ENCODE measurements at places on chromosomes 2 and 18.

DNA sequence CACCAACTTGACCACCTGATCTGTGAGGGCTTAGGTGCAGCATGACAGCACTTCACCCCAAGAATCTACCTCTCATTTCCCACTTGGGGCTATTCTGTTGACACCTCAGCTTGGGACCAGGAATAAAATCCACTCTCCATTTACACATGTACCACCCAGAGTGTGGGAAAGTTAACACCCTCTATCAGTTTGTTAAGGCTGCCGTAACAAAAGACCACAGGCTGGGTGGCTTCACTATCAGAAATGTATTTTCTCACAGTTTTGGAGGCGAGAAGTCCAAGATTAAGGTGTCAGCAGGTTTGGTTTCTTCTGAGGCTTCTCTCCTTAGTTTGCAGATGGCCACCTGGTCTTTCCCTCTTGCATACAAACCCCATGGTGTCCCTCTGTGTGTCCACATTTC, 277.7 kb upstream of the ERBB4 start:
- no peak for DNase-seq

- DNase-seq, result no peak
Observed at GRCh38 chr2:98869870-98870269, 66.2 kb downstream of the CRACDL start.

DNA sequence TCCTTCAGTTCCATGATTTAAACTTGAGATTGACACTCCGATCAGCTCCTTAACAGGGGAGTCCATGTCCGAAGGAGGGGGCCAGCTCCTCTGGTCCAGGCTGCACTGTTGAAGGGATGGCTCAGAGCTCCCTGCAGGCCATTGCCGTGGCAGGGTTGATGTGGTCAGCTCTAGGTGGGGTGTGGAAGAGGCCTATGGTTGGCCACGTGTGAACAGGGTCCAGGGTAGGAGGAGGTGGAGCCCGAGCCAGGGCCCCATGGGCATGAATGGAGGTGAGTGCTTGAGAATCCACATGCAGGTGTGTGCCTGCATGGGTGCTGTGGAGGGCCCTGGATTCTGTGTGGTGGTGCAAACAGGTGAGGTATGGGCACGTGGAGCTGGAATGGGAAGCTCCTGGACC, 1.1 kb downstream of the SPEG start:
- no peak for DNase-seq

DNA sequence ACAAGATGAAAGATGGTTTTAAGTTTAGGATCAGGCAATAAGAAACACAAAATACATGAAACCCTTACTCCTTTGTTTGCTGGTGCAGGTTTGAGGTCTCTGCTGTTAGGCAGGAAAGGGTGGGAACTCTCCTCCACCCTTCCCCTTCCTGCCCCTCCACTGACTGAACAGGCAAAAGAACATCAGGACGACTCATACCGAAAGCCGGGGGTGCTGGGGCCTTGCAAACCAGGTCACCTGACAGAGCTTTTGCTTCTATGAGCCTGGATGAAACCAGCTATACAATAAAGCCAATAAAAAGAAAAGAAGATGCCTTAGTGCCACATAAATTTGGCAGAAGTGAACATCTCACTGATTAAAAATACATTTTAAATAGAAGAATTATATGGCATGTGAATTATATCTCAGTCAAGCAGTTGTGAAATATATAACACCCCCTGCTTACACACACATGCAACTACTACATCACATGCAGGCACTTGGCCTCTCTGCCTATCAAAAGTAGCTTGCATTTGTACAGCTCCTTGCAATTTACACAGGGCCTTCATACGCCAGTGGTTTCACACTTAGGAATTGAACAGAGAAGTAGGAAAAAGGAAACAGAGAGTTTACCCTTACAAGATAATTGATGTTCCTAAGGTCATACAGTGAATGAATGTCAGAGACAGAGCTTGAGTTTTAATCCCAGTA, 215.1 kb upstream of the TRIB2 start:
- no peak for DNase-seq

DNA sequence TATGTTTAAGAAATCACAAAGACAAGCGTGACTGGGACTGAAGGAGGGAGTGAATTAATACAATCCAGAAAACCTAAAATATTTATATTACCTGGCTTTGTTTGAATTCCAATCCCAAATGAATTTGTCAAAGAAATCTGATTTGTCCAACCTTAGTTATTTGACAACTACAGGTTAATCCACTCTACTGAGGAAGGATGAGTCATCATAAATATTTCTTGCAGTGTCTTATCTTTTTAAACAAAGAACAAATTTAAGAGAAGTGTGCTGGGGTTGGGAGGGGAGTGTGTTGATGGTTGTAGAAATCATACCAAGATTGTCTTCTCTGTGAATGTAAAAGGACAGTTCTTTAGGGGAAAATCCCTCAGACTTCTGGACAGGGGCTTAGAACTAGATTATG, 1106.3 kb upstream of the SLC39A10 start:
- DNase-seq, result no peak

DNA sequence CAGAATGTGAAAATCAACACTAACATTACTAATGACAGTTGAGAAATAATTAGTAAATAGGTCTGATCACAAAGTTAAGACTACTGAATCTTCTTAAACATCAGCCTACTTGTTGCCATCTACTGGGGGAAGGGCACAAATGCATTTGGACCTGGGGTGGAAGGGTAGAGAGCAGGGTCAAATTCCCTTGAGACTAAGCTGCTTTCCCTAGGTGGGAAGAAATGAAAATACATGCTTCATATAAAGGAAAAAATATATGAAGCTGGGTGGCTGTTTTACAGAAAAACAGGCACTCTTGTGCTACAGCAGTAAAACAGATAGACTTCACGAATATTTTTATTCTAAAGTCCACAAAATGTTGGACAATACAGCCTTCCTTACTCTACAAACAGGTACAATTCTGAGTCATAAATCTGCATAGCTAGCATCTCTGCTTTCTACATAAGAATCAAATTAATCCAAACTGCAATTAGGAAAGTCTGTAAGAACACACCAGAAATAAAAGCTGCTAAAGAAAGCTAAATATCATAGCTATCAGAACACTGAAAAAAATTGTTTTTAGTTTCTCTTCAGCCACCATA, 10.9 kb downstream of the TRIP12 start:
- DNase-seq, result no peak

DNA sequence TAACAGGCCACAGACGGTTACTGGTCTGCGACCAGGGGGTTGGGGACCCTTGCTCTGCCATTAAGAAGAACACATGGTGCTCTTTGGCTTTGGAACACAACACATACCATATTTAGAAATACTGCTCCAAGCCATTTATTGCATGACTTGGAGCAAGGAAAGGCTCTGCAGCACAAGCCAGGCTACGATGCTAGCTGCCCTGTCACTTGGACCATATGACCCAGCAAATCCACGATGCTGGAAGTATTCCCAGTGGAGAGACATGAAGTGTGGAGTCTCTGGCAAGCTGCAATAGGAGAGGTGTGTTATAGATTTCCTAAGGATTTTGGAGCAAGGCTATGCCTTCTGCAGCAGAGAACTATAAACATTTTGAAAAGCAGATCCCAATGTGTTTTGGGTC, 171.2 kb downstream of the HAUS1 start:
- DNase-seq, result no peak

- DNase-seq, result no peak
Observed at GRCh38 chr2:106638043-106638442, 150.9 kb downstream of the CD8B2 start.

- DNase-seq, result no peak
Observed at GRCh38 chr2:162074632-162074895, 549 bp upstream of the DPP4 start.

GRCh38 chr18:13416208-13416607, 197.6 kb downstream of the LDLRAD4 start:
- DNase-seq, result no peak

GRCh38 chr2:84459944-84460429, 907 bp upstream of the SUCLG1 start:
- DNase-seq, result no peak

- no peak for DNase-seq
Observed at GRCh38 chr2:11865805-11866204, 119.4 kb downstream of the LPIN1 start.

DNA sequence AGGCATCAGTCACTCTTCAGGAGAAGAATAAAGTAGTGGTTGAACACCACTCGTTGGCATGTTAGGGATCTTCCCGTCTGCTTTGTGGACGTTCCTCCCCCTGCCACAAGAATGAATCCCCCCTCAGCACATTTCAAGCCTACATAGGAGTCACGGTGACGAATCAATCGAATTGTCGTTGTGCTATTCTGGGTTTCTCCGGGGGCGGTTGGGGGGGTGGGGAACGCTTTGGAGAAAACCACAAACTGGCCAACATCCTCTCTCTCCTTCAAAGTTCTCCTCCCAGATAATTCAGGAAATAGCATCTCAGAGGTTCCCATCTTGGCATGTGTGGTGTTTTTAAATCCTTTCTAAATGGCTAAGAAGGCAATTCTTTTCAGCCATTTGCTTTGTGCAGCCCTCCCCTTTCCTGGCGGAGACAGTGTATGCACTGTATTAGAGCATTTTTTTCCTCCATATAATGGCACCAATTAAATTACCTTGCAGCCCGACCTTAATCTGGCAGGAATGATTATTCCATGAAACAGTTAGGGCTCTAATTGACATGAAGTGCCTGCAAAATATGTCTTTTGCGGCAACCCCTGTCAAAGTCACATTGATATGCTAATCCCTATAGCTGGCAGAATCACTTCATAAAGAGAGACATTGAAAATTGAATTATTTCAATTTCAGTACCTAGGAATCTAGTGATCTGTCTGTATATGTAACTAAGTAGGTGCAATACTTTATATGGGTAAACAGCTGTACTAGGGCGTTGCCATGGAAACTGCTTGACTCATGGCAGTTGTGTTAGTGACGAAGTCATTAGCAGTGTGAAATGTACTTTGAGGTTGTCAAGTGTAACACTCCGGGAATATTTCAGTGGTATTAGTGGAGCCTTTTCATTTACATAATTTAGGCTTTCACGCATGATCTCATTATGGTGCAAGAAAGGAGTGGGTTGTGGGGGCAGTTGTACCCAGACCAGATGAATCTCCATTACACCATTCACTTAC, 323.4 kb upstream of the SLC14A2 start:
- DNase-seq, result peak; percentile 43

DNA sequence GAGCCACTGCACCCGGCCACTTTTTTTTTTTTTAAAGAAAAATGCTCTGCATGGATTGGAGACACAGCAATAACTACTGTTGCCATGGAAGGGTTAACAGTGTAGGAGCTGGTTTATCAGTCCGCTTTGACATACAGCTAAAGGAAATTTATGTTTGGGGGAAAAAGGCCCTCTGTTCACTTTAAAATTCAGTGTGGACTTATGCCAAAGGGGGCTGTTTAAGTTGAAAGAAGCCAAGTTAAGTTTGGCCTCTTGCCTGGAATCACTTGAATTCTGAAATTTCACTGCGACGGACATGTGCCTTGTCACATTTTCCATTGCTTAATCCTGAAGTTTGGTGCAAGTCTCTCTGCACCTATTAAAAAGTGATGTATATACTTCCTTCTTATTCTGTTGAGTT, 3.1 kb downstream of the KCNE4 start:
- DNase-seq, result no peak

DNA sequence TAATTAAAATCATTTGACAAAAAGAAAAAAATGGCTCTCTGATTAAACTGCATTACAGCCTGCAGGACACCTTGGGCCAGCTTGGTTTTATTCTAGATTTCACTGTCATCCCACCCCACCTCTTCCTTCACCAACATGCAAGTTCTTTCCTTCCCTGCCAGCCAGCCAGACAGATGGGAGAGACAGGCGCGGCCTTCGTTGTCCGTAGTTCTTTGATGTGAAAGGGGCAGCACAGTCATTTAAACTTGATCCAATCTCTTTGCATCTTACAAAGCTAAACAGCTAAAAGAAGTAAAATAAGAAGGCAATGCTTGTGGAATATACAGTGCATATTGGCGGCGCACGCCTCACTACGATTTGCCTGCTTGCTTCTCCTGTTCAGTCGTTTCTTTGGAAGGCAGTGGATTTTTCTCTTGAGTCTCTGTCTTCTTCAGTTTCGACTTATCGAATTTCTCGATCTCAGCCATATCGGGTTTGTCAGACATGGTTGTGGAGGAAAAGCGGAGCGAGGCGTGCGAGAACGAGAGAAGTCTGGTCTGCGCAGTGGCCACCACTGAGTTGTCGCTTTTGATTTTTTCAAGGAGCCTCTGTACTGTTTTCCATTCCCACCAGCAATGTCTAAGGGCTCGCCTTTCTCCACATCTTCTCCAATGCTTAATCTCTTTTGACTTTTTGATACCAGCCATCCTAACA, 22.4 kb downstream of the COLEC11 start:
- no peak for DNase-seq

GRCh38 chr2:233360771-233361176, 6.5 kb downstream of the DGKD start:
- no peak for DNase-seq

- no peak for DNase-seq
Observed at GRCh38 chr2:135999899-136000298, 14.5 kb upstream of the DARS1 start.

- no peak for DNase-seq
Observed at GRCh38 chr18:10274301-10274700, 180.1 kb upstream of the APCDD1 start.

DNA sequence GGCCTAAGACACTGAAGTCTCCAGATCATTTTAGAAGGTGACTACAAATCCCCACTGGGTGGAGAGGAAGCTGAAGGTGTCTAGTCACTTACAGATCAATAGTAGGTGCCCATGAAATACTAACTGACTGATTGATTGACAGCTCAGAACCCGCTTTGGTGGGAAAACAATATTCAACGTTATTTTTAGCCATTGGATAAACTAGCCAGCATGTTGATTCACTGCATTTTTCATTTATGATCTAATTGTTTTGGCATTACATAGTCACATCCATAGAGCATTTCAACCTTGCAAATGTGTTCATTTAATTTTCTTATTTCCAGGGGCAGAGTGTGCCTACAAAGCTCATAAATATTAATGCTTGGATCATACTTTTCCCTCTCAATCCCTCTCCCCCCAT, 162.3 kb downstream of the MREG start:
- no peak for DNase-seq

- DNase-seq, result no peak
Observed at GRCh38 chr2:649426-650342, 27.5 kb downstream of the TMEM18 start.

GRCh38 chr18:62518460-62519375, 4.1 kb upstream of the ZCCHC2 start:
- DNase-seq, result peak; percentile 76

DNA sequence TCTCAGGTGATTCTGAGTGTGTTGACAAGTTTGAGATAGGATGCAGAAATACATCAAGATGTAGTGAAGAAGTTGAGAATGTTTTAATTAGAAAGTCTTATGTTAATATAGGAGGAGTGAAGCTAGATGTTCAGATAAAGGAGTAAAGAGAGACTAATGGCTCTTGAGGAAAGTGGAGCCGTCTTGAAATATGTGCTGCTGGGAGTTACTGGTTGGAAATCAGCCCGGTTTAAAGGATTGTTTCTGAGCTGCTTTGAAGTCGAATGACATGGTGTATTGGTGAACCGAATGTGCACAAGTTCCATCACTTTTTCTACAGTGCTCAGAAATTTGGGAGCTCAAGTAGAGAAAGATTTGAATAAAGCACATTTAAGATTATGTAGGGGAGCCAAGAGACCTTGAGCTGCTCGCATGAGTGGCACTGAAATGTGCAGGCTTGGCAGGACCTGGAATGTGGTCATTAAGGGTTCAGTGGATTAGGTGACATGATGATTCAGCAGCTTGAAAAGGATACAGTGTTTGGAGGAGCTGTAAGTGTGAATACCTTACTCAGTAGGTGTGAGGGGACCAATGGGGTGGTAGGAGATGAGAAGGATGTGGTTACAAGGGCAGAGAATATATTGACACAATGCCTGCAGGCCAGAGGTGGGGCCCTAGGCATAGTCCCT, 68.6 kb downstream of the CAB39 start:
- DNase-seq, result no peak

- DNase-seq, result peak; percentile 3
Observed at GRCh38 chr18:73947180-73947921, 200.3 kb downstream of the FBXO15 start.

Data from astrocyte of the cerebellum (primary cell).